Calu3 (cell line): ENCODE measurements at places on chromosomes 5 and 9. TPM values are rescaled to one million over a fixed set of nuclear protein-coding genes. Genes with fewer than 3 reads are reported as not detected.

The CDC20B gene
- total RNA-seq: not detected in 2 replicates

DNA sequence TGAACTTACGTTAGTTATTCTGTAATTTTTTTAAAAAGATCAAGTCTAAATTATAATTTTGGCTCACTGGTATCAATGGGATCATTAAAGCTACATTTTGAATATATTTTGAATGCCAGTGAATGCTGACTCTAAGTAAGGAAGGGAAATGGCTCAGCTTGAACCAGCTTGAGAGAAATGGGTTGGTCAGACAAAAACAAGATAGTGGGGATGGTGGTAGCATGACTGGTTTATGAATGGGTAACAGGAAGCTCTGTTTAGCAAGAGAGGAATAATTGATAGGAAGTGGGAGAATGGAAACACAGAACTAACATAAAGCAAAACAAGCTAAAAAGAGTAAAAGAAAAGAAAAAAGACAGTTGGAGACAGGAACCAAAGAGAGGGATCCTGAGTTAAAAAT lies 220.2 kb downstream of the ADAMTS6 start:
- no peak for DNase-seq

- no peak for DNase-seq
Measured at GRCh38 chr9:117783828-117784227, 79.6 kb downstream of the TLR4 start.

DNA sequence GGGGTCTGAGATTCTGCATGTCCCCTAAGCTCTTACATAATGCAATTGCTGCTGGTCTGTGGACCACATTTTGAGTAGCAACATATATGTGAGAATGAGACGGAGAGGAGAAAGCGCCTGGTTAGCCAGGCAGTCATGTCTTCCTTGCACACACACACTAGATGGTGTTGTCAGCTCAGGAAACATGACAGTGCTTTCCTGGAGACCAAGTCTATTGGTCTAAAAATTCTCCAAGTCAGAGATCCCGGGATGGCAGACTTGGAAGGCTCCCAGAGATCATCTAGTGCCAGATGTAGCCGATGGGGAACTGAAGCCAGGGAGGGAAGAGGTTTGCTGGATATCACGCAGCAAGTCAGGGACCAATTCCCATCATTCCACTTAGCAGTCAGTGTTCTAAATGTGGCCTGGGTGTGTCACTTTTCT lies 53.4 kb downstream of the GALNT12 start:
- DNase-seq: no peak

DNA sequence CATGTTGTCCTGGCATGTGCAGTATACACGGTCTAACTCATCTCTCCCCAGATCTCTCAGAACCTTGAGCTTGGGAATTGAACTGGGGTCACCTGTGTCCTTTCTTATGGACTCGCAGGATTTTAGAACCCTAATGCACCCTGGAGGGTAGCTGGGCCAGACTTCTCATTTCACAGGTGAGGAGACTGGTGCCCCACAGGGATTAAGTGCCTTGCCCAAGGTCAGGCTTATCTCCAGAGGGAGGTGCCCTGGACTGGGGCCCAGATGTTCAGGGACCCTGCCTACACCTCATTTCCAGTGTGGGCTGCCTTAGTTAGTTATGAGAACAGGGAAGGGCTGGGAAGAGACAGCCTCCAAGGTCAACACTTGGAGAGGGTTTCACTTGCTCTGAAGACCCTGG lies 4.0 kb upstream of the NUP214 start:
- DNase-seq: no peak

DNA sequence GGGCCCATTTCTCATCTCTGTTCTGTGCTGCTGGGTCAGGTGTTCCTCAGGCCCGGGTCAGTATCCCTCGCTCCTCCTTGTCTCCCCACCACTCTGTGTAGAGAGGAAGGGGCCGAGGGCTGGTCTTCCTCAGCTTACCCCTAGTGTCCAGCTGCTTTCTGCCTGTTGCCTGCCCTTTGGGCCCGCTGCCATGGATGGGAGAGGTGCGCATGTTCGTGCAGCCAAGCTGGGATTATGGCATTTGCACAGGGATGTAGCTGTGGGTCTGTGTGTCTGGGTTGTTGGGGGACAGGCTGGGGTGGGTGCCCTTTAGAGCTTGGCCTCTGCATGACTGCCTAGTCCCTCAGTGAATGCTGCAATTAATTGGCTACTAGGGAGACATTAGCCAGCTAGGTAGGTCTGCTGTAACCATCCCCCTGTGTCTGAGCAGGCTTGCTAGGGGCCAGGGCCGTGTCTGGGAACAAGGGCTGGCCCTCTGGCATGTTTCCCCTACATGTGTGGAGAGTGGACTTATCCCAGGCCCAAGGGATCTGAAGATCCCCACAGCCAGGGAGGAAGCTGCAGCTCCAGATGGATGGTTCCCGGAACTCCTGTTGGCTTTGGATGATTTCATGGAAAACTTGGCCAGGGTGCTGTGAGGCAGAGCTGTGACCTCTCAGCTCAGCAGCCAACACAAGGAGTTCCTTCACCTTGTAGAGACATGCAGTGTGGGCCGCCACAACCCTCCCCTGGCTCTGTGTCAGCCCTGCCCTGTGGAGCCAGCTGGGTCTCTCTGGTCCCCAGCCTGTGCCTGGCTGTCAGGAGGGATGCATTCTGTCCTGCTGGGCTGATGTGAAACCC lies 161.9 kb downstream of the MACROH2A1 start:
- no peak for DNase-seq

GRCh38 chr9:30519166-30519565 lies 1865.3 kb upstream of the ACO1 start:
- no peak for DNase-seq

GRCh38 chr9:6024035-6024554 lies 8.7 kb upstream of the RANBP6 start:
- peak; percentile 14 for DNase-seq

The PDCD1LG2 gene
- total RNA-seq: not detected in 2 replicates

GRCh38 chr9:3285365-3286161 lies 240.2 kb downstream of the RFX3 start:
- no peak for DNase-seq

GRCh38 chr5:148833122-148833521 lies 6.7 kb downstream of the ADRB2 start:
- no peak for DNase-seq

DNA sequence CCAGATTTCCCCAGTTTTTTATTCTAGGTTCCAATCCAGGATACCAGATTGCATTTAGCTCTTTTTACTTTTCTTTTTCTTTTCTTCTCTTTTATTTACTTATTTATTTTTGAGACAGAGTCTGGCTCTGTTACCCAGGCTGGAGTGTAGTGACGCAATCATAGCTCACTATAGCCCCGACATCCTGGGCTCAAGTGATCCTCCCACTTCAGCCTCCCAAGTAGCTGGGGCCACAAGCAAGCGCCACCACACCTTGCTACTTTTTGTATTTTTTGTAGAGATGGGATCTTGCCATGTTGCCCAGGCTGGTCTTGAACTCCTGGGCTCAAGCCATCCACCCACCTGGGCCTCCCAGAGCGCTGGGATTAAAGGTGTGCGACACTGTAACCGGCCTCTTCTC lies 48.4 kb downstream of the GSN start:
- DNase-seq: no peak

DNA sequence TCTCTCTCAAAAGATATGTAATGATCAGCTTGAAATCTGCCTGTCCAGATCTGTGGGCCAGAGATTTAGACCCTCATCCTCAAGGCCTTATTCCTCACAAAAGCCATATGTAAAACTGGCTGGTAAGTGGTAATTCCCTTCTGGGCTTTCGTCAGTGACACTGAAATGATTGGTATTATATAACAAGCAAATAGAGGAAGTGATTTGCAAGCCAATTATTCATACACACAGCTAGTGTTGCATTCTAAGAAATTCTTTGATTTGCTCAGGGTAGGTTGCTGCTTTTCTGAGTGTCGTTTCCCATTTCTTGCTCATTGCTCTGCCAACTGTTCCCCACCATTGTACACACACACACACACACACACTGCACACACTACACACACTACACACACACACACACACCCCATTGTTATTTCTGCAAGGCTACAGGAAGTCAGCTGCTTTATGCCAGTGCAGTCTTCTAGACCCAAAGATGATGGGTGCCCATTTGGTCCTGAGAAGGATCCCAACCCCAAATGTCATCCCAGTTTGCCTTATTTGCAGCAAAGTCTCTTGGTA lies 76.8 kb downstream of the PRLR start:
- no peak for DNase-seq

GRCh38 chr9:20065046-20065445 lies 276.2 kb upstream of the SLC24A2 start:
- no peak for DNase-seq

GRCh38 chr9:36023260-36024048 lies 13.3 kb upstream of the RECK start:
- peak; percentile 38 for DNase-seq

DNA sequence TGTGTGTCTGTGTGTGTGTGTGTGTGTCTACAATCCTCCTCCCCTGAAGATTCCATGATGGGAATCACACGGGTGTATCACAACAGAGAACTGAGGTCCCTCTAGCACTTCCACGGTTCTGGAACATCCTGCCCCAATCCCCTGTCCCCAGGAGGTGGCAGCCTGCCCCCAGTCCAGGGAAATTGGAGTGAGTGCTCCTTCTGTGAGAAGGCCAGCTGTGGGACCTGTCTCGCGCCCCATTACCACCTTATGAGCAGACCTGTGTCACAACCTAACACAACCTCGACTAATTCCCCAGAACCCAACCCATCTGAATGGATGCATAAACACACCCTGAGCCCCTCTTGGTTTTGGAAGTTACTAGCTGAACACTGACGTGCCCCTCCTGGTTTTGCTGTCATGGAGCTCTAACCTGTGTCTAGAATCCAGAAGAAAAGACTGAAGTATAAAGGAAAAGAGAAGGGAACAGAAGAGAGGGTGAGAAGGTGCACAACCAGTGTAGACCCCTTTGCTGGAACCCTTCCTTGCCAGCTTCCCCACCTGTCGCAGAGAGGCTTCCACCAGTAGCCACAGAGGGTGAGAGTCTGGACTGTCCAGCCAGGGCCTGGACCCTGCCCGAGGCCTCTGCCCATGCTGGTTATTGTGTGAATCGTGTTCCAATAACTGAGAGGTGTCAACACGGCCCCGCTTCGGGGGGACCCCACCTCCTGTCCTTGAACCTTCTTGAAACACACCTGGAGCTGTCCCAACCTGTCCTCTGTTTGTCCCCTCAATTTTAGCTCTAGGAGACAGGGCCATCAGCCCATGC lies 3.4 kb downstream of the BTNL9 start:
- peak; percentile 53 for DNase-seq

The QRFP gene
- total RNA-seq: not detected in 2 replicates

GRCh38 chr5:119486-120097 lies 27.6 kb downstream of the PLEKHG4B start:
- DNase-seq: no peak

DNA sequence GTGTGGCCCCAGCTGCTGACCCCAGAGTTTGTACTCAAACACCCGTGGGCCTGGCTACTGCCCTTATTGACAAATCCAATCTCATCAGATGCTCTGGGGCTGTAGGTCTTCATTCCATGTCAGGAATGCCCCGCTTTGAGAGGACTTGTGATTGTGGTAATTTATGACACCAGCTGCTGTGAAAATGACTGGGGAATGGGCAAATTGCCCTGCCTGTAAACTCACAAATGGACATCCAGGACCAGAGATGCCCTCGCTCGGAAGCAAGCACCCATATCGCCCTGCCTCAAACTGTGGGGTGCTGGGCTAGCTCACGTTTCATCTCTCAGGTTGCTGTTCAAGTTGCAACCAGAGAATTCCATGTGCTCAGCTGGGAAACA lies 225.9 kb upstream of the MAP3K1 start:
- no peak for DNase-seq

- no peak for DNase-seq
Measured at GRCh38 chr9:69172895-69173294, 1.2 kb upstream of the TJP2 start.

DNA sequence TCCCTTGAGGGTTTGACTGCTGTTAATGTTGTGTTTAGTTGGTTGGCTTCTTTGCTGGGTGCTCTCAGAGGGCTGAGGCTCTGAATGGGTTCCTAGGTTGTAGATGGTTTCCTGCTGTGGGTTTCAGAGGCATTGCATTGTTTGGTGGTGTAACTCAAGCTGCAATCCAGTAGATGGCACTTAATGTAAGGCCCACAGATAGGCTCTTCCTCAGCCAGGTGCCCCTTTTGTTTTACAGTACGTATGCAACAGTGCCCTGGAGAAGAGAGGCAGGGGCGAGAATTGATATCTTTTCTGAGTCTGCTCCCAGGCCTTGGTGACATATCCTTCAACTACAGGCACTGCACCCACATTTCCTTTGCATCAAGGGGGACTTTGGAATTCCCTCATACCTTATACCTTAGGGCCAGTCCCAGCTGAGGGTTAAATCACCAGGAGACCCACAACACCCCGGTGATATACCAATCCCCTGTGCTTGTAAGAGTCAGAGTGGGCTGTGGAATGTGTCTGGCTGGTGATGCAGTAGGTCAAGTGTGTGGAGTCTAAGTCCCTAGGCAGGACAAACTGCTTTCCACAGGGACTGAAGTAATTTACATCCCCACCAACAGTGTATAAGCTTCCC lies 7.0 kb upstream of the UGT3A2 start:
- DNase-seq: no peak

The CD14 gene
- total RNA-seq: 0.73 and 1.1 TPM in 2 replicates

The DNAH5 gene
- 4.2 and 5.8 TPM in 2 replicates for total RNA-seq

The ANXA1 gene
- total RNA-seq: 458 and 526 TPM in 2 replicates

- DNase-seq: no peak
Measured at GRCh38 chr5:17359451-17360011, 138.5 kb upstream of the TAF11L2 start.

The CDH12 gene
- 2.3 and 2.9 TPM in 2 replicates for total RNA-seq

The RNF14 gene
- total RNA-seq: 32.2 and 43.3 TPM in 2 replicates

GRCh38 chr9:117952581-117952980 lies 248.4 kb downstream of the TLR4 start:
- DNase-seq: no peak

GRCh38 chr5:65356274-65356673 lies 125.4 kb downstream of the ADAMTS6 start:
- DNase-seq: no peak

GRCh38 chr5:128346038-128346437 lies 192.0 kb downstream of the FBN2 start:
- no peak for DNase-seq

DNA sequence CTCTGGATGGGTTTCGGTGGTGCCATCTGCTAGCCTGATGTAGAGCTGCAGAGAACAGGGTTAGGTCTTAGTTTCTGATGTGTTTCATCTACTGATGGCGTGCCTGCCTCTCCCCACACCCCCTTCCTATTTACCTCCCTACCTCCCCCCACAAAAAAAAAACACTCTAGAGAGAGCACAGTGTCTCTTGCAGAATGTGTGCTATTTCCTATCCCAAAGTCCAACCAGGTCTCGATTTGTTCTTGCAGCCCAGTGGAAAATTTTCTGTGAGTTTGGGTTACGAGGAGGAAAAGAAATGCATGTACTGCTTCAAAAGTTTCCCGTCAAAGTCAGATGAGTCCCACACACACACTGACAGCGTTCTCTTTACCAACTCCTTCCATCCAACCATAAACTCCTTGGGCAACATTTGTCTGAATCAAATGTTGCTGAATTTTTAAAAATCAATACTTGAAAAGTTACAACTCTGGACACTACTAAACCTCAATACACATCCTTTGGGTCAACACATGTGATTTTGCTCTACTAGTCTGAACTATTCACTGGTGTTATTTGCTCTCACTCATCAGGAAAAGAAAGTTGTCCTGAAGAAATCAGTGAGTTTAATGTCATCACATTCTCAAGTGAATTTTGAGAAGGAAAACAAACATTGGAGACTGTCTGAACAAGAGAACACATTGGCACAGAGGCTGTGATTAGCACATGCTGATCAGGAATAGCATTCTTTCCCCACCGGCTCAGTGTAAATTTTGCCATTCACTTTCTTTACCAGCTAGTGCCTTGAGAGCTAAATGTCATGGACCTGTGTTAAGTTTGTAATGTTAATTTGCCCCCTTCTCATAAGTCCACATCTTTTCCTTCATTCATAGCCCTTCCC lies 84.1 kb downstream of the MAMDC2 start:
- DNase-seq: no peak

- DNase-seq: peak; percentile 14
Measured at GRCh38 chr5:13591621-13592020, 352.9 kb downstream of the DNAH5 start.
